Stimulated activated CD4-positive, alpha-beta T cell treated with anti-CD3 and anti-CD28 coated beads, Interleukin-4, amount 100 ng/mL, for 1 hour (primary cell): ENCODE measurements at places on chromosomes 6 and 20.

- no peak for DNase-seq
Measured at GRCh38 chr6:31836047-31836473, 8.5 kb downstream of the HSPA1B start.

DNA sequence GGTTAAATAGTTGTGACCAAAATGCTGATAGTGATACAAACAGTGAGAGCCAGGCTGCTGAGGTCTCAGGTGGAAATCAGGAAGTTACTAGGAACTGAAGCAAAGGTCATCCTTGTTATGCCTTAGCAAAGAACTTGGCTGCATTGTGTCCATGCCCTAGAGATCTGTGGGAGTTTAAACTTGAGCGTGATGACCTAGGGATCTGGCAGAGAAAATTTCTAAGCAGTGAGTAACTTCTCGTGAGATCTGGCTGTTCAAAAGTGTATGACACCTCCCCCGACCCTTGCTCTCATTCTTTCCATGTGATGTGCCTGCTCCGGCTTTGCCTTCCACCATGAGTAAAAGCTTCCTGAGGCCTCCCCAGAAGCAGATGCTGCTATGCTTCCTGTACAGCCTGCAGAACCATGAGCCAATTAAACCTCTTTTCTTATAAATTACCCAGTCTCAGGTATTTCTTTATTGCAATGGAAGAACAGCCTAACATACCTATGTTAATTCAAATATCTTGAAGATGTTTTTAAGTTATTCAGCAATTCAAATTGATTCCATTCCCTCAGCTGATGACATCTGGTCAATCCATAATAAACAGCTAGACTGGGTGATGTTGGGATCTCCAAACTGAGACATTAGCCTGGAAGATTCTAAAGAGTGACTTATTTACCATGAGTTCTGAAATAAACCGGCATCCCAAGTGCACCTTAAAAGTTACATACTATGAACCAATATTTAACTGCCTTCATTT, 33.8 kb downstream of the KIF16B start:
- no peak for DNase-seq

DNA sequence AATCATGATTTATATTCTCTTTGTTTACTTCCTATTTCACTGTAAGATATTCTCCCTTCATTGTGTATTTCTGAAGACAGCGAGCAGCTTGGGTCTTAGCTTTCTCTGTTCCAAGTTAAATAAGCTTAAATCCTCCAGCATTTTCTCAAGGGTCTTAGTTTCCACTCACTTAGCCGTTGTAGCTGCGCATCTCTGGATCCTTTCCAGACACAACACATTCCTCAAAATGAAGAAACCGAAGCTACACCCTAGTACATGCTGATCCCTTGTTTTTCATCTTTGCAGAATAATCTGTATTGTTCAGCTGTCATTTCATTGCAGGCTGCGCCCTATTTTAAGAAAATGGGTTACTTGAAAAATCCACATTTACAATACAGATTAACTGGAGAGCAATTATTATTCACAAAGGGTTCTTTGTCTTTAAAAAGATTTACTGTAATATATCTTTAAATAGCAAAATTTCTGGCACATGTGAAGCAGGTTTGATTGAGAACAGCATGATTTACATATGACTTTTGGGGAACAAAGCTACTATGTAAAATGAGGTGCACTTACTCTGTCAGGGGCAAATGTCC, 375.8 kb downstream of the QKI start:
- no peak for DNase-seq

GRCh38 chr20:43969501-43970182, 55.0 kb downstream of the TOX2 start:
- no peak for DNase-seq

DNA sequence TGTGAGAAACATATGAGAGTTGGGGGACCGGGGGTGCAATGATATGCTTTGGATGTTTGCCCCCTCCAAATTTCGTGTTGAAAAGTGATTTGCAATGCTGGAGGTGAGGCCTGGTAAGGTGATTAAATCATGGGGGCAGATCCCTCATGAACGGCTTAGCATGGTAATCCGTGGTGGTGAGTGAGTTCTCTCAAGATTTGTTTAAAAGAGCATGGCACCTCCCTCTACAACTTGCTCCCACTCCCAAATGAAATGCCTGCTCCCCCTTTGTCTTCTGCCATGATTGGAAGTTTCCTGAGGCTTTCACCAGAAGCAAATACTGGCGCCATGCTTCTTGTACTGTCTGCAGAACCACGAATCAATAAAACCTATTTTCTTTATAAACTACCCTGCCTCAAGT, 2.5 kb downstream of the DEK start:
- DNase-seq = no peak

- DNase-seq = no peak
Measured at GRCh38 chr20:49859011-49859410, 46.4 kb downstream of the SLC9A8 start.

DNA sequence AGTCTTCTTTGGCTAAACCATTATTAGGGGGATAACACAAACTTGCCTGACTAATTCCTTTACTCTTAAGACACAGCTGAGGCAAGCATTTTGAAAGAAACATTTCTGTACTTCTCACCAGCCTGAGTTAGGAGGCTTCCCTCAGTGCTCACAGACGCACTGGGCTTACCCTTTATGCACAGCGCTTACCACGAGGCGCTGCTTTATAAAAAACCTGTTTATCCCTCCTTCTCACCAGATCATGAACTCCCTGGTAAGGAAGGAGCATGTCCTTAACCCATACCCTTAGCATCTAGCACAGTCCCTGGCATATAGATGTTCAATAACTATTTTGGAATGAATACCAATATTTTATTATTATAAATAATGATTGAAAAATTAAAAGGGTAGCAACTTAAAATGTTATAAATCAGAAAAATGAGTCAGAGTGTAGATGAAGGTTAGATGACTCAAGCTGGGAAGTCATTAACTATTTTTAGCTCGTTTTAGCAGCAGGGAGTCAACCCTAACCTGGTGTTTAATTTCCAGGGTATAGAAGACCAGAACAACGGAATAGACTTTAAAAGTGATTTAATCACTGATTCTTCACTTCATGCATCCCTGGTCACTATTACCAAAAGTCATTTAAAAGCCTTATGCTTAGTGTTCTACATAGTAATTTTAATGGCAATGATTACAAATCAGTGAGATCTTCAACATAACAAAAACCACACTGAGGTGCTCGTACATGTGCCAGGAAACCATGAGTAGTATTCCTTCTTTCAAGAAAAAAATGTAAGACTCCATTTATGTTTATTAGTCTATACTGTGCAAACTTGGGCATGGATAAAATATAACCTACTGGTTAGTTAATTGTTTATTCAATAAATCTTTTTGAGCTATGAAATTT, 4.1 kb upstream of the TPD52L1 start:
- no peak for DNase-seq

- DNase-seq = no peak
Measured at GRCh38 chr20:61307686-61308476, 55.8 kb downstream of the CDH4 start.

GRCh38 chr20:14677455-14677854, 340.0 kb upstream of the FLRT3 start:
- DNase-seq = no peak

DNA sequence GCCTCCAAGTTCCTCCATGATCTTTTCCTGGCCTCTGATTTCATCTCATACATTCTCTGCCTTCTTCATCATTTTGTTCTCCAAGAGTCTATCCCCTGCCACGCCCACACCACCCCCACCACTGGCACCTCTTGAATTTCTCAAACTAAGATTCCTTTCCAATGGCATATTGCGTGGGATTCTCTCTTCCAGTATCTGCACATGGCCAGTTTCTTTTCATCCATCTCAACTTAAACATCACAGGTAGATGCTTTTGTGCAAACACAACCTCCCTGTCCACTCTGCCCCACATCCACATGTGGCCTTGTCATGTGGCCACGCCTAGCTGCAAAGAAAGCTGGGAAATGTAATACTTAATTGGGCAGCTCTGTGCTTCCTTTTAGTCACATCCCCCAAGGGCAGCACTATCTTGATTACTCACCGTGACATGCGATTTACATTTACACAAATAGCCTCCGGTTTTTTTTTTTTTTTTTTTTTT, 33.4 kb upstream of the ZMYND8 start:
- no peak for DNase-seq

GRCh38 chr6:5606546-5606945, 345.2 kb downstream of the FARS2 start:
- DNase-seq = no peak

DNA sequence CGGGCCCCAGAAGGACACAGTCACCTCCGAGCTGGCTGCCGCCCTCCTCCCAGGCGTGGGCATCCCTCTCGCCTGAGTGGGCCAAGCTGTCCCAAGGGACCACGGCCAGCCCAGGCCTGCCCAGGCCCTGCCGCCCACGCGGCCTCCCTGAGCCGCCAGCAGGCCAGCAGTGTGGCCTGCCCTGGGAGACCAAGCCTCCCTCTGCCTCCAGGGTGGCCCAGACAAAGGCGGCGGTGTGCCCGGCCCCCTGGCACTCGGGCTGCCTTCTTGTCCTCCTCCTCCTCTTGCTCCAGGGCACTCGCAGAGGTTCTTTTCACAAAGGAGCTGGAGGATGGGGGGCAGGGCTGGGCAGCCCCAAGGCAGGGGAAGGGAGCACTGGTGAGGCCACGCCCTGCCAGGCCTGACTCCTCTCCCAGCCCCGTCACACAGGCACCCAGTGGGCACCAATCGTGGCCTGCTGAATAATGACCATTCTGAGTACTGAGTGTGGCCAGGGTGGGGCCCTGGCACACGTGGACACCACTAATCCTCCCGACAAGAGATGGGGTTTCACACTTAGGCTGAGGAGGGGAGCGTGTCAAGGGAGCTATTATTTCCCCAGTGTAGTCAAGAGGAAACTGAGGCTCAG, 25.3 kb downstream of the NOL4L start:
- DNase-seq = no peak

DNA sequence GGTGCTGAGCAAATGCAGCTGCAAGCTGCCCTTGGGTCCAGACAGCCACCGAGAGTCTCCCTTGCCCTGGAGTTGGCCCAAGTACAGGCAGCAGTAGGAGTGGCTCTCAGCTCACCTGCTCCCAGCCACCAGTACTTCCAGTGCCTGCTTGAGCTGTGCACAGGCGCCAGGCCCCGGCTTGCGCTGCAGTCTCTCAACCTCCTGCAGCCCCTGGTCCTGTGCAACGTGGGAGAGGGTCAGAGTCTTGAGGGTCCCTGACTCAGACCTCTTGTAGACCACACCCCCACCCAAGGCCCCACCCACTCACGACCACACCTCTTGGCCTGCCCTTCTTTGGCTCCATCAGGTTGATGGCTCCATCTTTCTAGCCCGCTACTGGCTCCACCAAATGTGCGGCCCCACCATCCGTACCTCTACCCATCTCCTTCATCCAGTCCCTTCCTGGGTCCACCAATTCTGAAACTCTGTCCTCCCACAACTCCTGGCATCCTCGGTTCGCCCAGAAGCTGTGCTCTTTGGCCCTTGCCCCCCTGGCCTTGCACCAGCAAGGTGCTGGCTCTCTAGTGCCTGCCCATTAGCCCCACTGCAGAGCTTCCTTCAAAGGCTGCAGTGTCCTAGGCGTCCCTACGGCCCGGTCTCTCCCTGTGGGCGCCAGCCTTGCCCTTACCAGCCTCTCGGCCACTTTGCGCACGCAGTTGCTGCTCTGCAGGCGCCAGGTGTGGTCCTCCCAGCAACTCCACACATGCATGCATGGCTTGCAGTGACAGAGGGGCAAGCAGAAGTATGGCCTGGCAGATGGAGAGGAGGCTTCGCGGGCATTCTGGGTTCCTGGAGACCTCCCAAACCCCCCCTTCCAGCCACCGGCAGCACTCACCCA, 16.5 kb upstream of the SPAG4 start:
- DNase-seq = no peak

DNA sequence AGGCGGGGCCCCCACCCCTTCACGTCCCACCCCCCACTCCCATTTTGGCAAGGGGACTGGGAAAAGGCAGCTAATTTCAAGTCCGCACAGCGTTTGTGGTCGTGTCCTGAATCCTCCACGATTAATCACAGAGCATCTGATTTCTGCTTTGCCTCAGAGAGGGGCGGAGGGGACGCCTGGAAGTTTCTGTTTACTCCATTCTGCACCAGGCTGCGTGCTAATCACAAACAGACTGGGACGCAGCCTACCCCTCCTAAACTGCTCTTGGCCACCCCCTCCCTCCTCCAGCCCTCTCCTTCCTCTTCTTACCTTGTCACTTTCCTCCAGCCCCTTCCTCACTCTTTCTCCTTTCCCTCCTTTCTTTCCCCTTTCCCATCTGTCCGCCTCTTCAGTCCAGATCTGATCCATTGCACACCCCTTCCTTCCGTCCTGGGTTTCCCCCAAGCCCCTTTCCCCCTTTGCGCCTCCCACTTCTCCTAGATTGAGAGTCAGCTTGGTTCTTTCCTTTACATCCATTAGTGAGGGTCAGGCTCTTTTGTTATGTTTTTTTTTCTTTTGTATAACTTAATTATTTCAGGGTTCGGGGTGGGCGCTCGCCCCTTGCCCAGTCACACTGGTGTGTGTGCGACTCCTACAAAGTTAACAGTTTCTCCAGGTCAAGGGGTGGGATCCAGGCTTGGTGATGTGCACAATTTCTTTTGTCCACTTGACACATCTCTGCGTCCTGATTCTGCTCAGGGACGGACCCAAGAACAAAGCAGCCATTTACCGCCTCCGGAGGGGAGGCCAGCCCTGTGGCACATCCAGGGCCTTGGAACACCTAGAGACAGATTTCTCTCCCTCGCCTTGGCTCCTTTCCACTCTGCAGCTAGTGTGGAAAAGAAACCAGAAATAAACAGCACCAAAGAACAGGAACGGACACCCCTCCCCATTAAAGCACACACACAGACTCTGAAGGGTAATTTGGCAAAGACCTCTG, 520 bp upstream of the RIPOR3 start:
- no peak for DNase-seq

DNA sequence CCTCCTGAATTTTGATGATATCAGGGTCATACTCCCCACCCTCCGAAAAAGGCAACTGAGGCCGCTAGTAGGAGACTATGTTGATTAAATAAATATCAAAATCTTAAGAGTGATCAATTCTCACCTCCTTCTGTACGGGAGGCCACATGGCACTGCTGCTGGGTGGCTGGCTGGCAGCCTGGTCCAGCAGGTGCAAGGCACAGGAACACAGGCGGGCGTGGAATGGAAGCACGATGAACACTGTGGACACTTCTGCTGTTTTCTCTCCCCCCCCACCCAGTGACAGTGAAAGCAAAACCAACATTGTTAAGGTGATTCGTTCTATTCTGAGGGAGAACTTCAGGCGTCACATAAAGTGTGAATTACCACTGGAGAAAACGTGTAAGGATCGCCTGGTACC, 9.7 kb upstream of the CLDN20 start:
- no peak for DNase-seq

GRCh38 chr6:24257282-24257681, 100.6 kb downstream of the DCDC2 start:
- DNase-seq = no peak

- no peak for DNase-seq
Measured at GRCh38 chr6:148999501-148999900, 252.7 kb downstream of the UST start.

DNA sequence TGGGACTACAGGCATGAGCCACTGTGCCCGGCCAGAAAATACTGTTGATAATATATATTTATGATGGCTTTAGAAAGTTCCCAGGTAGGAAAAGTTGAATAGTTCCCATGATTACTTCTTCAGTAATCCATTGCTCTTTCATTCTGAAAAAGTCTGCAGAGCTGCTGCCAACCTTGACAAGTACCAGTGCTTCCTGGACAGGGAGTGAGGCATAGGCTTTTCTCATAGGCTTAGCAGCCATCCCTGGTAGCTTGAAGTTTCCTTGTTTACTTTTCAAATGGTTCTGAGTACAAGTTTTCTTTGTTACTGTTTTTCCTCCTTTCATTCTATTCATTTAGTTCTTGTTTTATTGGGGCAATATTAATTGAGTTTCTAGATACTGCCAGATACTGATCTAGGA, 7.8 kb downstream of the RWDD1 start:
- no peak for DNase-seq

- DNase-seq = no peak
Measured at GRCh38 chr6:13729891-13730290, 18.3 kb upstream of the RANBP9 start.
